ENCODE measurements at places on chromosomes 1 and 21.

GRCh38 chr1:201882665-201883132 is 6.0 kb upstream of the SHISA4 start:
- DNase-seq = no peak

DNA sequence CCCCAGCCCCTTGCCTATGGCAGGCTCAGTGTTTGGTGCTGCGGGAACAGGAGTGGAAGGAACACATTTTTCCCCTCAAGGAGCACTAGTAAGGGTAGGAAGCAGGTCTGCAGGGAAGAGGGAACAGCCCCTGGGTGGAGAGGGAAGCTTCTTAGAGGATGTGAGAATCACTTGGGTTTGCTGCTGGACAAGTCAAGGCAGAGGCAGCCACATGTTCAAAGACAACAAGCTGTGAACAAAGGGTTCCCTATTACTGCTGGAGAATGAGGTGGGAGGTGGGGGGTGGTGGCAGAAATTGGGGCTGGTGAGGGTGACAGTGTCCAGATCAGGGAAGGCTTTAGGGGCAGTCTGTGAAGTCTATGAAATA is 24.8 kb upstream of the CITED4 start:
- no peak for DNase-seq

GRCh38 chr1:183965726-183966125 is 71.8 kb downstream of the COLGALT2 start:
- no peak for DNase-seq

- DNase-seq = no peak
Observed at GRCh38 chr1:157941939-157942338, 51.5 kb upstream of the KIRREL1 start.

DNA sequence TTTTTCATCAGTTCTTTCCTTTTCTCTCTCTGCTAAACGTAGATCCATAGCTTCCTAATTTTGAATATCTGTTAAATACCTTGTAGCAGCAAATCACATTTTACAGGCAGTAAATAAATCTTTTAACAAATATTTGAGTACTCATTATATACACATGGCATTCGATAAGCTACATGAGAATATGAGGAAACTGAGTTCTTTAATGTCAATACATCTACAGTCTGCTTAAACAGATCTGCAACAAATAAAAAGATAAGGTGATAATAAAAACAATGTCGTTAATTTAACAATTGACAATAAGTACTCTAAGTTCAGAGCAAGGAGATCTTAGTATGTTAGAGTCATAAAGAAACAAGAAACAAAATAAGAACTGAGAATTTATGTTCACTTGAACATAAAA is 42.9 kb downstream of the SELENOF start:
- no peak for DNase-seq

DNA sequence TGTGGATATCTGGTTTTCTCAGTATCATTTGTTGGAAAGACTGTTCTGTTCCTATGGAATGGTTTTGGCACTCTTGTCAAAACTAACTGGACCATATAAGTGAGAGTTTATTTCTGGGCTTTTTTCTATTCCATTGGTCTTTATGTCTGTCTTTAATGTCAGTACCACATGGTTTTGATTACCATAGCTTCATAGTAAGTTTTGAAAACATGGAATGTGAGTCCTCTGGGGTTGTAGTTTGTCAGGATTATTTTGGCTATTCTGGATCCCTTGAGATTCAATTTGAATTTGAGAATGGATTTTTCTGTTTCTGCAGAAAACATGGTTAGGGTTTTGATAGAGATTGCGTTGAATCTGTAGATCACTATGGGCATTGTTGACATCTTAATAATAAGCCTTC is 107.9 kb downstream of the ZFYVE9 start:
- DNase-seq = no peak

GRCh38 chr1:15455522-15455921 is 1.0 kb upstream of the CELA2A start:
- DNase-seq = no peak

GRCh38 chr21:33040215-33040614 is 14.5 kb downstream of the OLIG2 start:
- no peak for DNase-seq

DNA sequence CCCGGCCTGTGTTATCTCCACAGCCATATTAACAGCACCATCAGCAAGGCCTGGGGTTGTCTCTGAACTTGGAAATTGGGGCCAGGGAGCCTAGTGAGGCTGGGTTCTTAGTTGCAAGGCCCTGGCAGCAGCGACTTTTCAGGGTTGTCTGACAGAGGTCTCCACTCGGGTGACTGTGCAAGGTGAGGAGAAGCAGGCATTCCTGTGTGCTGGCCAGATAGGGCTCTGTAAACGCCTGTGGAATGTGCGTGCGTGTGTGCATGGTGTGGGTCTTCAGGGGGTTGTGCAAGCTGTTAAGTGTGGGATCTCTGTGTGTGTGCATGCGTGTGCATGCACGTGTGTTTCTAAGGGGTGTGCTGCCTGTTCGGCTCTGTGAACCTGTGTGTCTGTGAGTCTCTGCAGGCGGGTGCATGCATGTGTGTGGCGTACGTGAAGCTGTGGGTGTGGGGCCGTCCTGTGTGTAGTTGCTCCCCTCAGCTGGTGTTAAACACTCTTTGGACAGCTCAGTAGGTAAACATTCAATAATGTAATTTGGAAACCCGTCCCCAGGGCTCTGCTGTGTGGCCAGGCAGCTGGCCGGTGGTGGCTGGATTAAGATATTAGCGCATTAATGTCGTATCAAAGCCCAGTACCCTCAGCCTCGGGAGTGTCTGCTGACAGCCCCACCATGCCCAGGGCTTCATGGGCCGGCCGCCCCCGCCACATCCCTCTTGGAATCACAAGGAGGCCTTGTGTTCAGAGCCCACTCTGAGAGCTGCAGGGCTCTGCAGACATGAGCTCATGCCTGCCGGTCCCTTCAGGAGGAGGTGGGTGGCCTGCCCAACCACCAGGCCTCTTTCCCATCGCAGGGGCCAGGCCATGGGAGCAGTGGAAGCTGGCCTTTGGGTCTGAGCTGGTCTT is 189.9 kb downstream of the FOXD2 start:
- DNase-seq = no peak

DNA sequence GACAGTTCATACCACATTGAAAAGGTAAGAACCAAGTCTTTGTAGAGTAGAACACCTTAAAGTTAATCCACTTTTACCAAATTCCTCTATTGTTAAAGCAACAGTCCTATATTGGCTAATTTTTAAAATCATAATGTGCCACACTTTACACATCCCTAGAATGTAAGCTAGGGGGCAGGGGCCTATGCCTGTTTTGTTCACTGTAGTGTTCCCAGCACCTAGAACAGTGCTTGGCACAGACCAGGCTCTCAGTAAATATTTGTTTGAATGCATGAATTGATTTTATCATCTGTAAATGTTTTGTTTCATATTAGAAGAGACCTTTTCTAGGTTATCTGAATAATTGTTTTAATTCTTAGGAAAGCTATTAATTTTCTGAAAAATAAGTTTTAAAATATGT is 9.1 kb downstream of the SMAP2 start:
- DNase-seq = no peak

DNA sequence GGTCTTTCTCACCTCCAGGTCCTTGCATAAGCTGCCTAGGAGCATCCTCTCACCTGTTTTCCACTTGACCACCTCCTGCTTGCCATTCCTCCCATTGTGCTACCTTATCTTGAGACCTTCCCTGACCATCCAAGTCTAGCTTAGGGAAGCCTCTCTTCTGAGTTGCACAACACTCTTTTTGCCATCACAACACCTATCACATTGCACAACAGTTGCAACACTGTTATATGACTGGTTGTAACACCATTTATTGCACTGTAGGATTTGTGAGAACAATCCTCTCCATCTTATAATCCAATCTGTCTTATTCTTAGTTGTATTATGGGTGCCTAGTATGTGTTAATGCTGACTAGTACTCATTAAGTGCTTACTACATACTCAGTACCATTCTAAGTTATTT is 488.7 kb downstream of the OMA1 start:
- no peak for DNase-seq

- no peak for DNase-seq
Observed at GRCh38 chr21:16912075-16912474, 600.8 kb upstream of the CXADR start.

DNA sequence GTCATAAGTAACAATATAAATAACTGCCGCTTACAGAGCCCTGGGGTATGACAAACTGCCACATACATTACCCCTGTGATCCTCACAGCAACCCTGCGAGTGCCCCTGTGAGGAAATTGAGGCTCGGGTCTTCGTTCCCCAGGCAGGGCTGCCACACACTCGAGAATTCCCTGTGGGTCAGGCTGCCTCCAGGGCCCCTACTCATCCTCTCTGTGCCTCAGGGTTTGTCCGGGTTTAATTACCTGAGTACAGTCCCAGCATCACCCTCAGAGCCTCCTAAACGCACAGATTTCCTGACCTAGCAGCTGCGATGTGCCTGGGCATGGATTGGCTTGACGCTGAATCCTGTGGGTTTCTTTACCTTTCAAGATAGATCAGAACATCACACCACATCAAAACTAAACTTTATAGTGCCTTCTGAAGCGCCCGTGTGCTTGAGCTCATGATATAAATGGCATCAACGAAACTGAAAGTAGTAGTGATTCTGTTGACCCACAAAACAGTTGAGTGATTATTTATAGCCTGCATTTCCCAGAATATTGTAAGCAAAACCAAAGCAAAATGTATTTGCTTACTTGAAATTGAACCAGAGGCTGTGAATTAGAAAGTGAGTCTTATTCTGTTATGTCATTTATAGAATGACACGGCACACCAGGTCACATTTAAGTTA is 14.0 kb downstream of the SLC37A1 start:
- no peak for DNase-seq

GRCh38 chr1:243523766-243524165 is 267.9 kb downstream of the SDCCAG8 start:
- DNase-seq = no peak

- no peak for DNase-seq
Observed at GRCh38 chr1:165300400-165300903, 56.1 kb downstream of the LMX1A start.
